ENCODE measurements at places on chromosomes 3 and 15.

GRCh38 chr3:57917601-57918000 is 90.6 kb upstream of the FLNB start:
- DNase-seq = no peak

DNA sequence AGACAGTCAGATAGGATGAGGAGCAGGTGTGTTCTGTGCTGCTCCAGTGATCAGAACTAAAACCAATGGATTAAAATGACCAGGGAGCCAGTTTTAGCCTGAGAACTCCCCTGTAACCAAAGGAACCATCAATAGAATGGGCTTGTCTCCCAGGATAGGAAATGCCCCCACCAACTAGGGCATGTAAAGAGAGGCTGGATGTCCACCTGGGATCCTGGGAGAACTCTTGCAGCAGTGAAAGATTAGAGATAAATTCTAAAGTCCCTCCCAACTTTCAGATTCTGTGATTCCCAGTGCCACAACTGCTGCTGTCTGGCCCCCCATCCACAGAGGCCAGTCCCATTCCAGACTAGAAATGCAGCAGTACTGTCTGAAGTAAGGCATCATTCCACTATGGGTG is 33.8 kb downstream of the HDC start:
- DNase-seq = no peak

GRCh38 chr15:51448622-51449399 is 107.4 kb downstream of the GLDN start:
- no peak for DNase-seq

DNA sequence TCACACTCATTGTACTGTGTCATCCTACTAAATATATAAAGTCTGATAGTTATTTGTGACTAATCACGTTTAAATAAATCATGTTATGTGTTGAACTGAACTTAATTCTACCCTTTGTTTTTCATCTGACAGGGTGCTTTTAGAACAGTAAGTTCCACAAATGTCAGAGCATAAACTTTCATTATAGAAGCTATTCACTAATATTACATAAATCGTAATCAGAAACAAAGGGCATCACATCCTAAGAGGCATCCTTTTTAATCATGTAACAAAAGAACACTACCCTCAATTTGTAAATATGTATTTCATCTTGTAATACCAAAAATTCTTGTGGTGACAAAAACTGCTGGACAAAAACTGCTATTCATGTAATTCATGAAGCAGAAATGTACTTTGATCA is 50.8 kb downstream of the KCNH8 start:
- DNase-seq = no peak

- DNase-seq = no peak
Measured at GRCh38 chr15:59280855-59281254, 74.2 kb downstream of the LDHAL6B start.

GRCh38 chr3:177287231-177287630 is 89.9 kb upstream of the TBL1XR1 start:
- DNase-seq = no peak

DNA sequence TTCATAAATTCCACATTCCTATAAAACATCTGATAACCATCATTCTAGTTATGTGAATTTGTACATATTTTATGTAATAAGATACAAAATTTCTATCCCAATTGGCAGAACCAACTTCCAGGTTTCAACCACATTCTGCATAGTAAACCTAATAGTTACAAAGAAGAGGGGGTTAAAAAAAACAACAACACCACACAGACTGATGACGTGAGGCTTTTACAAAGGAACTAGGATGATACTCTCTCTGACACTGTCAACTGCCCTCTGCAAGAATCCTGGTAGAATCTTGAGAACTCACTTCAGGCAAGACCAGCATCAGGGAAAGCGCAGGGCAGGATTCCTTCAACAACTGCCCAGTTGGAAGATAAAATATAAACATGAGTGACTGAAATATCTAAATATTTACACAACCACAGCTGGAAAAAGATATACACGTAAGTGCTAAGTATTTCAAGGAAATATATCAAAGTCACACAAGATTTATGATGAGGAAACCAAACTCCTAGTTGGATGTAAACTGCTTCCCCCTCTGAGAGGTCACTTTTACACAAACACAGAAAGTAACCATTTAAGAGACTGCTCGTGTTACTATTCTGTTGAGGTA is 816.4 kb downstream of the ROBO1 start:
- no peak for DNase-seq

DNA sequence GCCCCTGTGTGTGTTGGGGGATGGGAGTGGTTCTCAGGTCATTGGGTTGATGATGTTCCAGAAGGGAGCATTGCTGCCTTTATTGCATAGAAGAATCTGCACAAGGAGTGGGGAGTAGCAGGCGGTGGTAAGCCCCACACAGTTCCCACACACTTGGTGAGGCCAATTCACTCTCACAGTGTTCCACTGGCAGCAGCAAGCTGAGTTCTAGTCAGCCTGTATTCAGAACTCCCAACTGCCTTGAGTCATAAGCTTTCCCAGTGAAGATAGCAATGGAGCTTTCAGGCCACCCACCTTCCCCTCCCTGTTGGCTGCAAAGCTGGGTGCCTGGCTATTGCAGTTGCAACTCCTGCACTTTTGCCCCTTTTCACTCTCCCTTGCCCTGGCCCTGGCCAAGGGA is 181.1 kb upstream of the RBMS3 start:
- DNase-seq = no peak

GRCh38 chr3:42550250-42550649 is 31.5 kb downstream of the SEC22C start:
- no peak for DNase-seq

DNA sequence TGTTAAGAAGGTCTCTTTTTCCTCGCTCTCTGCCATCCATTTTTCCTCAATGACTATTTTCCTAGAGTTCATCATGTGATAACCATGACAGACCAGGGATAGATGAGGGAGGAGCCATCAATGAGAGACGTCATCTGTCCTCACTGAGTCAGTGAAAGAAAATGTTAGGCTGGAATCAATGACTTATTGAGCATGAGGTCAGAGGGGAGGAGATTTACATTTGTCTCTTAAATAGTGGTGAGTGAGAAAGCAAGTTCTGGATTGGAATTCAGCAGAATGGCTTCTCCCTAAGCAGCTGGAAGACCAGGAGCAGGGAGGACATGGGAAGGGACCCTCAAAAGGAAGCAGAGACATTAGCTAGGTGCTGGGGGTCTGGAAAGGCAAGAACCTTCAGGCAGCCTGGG is 28.2 kb upstream of the USP3 start:
- DNase-seq = no peak

GRCh38 chr15:65368302-65369211 is 9.2 kb downstream of the IGDCC3 start:
- DNase-seq = no peak

DNA sequence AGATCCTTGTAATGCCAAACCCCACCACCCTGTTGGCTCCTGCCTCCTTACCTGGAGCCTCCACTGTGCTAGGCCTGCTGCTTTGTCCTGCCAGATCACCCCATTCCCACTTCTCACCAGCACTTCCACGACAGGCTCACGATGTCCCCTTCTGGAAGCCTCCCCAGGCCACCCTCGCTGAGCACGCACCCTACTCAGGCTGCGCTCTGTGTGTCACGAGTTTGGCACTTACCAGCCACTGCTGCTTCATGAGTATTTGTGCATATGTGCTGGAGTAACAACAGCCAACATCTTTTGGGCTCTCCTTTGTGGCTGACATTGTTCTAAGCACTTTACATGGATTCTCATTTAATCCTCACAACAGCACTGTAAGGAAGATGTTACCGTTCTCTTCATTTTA is 58.1 kb downstream of the PDIA5 start:
- no peak for DNase-seq

DNA sequence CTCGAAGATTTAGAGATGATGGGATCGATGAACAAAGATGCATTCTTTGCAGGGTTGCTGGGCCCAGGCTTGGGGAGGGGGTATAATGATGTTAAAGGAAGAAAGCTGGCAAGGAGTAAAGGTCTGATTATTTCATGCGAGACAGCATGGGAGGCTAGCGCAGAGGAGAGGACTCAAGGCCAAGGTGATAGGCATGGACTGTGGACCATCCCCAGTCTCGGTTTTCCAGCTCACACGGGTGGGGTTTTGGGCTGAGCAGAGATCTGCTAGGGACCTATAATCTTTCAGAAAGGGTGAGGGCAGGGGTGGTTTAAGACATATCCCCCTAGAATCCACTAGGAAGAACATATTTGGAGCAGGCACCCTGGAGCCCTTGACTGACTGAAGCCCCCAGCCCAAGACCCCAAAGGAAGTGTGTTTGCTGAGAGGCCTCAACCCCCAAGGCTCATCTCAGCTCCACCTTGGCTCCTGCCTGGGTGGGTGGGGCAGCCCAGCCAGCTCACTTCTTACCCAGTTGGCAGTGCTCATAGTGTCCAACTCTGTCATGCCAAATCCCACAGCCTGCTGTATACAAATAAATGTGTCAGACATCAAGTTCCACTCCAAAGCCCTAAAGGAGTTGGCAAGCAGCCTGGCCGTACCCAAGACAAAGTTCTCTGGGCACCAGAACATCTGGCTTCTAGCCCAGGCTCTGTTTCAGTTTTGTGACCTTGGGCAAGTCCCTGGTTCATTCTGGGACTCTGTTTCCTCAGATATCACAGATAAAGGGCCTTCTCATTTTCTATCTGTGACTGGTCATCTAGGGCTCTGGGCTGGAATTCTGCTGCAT is 17.9 kb downstream of the ACSBG1 start:
- DNase-seq = no peak

DNA sequence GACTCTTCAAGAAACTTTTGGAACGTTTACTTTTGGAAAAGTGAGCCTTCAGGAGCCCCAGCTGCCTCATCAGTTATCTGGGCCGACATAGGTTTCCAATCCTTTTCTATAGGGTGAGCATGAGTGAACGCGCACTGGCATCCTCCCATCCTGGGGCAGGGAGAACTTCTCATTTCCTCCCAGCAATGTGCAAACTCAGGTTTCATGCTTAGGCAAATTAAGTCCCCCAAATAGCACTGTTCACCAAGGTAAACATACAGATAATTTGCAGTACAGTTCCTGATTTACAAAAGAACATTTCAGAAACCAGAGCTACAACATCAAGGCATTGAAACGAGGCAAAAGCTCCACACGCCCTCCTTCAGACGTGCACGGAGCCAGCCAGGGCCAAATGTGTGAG is 333.5 kb upstream of the NR2E3 start:
- no peak for DNase-seq

DNA sequence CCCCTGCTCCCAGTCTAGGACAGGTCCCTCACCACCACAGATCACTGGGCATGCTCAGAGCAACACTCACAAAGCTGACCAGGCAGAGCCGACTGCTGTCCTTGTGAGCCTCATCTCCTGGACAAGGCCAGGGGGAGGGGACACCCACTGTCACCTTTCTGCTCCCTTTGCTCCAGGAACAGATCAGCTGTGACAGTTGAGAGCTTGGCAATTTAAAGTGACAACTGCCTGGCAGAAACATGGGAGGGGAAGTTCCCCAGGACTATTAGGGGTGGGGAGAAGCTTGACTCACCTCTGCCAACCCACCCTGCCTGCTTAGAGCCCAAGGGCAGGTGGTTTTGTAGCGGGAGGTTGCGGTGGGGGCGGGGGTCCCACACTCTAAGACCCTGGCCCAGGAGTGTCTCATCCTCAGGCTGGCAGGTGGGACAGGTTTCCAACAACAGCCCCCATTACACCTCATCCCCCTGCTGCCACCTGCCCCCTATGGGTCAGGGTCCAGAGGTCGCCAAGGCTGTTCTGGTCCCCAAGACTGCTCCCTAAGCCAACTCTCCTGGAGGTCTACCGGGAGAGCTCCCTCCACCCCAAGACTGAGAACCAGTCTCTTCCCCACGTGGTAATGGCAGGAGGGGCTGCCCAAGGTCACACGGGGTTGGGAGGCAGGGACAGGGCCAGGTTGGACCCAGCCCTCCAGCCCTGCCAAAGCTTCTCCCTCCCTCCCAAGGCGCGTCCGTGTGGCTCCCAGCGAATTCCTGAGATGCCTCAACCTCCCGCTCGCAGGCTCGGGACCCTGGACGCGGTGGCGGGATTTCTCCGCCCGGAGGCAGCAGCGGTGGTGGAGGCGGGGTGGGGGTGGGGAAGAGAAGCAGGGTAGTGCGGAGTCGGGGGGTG is 80.4 kb downstream of the IQSEC1 start:
- no peak for DNase-seq

GRCh38 chr3:138691351-138691750 is 82.8 kb downstream of the FAIM start:
- DNase-seq = no peak

DNA sequence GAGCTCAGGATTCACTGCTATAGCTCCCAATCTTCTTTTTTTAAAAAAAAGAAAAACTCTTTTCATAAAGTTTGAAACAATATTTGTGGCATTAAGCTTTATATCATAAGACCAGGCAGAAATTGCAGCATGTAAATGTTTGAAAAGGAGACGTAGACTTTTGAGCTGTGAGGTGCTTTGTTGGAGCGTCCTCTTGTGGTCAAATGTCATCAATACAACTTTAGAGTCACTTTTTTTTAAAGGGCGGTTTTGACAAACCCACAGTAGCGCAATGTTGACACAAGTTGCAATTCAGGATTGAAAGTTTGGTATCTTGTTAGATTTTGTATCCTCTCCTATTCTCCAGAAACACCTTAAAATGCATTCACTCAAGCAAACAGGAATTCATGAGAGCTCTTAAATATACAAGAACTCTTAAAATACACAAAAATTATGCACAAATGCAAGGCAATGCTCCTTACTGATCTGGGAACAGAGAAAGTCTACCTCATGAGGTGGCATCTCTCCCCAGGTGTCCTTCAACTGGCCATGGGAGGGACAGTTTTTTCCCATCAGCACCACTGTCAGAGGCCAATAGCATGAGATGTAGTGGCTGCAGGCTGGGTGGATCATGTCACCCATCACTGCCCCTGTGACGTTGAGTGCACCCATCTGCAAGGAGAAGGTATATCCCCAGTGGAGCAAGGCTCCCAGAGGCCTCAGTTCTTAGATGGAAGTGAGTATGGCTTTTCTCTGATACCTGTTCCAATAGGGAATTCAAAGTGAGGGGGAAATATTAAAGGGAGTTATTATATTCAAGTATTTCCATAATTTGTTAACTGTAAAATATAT is 70.7 kb downstream of the ANXA2 start:
- DNase-seq = no peak

DNA sequence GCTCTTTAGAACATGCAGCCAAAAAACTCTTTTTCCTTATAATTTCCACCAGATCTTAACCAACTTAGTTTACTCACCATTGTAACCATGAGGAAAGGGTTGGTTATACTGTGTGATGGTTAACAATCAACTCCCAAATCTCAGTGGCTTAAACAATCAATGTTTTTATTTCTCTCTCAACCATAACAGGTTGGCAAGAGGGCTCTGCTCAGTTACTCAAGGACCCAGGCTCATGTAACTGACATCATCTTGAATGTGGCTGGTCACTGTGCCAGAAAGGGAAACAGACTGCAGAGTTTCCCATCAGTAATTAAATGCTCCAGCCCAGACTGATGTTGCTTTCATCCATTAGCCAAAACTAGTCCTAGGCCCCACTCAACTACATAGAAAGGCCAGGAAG is 69.0 kb downstream of the ANKRD28 start:
- no peak for DNase-seq

GRCh38 chr3:65960087-65960486 is 78.6 kb downstream of the MAGI1 start:
- DNase-seq = no peak

DNA sequence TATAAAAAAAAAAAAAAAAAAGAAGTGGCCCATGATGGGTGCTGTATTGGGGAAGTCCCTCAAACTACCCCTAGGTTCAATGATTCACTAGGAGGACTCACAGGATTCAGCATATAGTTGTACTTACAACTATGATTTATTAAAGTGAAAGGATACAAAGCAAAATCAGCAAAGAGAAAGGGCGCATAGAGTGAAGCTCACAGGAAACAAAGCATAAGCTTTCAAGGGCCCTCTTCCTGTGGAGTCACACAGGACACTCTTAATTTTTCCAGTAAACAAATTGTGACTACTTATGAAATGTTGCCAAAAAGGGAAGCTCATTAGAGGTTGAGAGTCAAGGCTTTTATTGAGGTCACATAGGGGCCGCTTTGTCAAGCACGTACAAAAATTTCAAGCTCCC is 153.7 kb upstream of the GAP43 start:
- no peak for DNase-seq
